ENCODE measurements at places on chromosomes 2 and 18.
A peak's percentile ranks its signal among the peaks of the same experiment; 100 is the strongest.

GRCh38 chr2:185221-185620 is 78.6 kb downstream of the SH3YL1 start:
- DNase-seq: no peak

DNA sequence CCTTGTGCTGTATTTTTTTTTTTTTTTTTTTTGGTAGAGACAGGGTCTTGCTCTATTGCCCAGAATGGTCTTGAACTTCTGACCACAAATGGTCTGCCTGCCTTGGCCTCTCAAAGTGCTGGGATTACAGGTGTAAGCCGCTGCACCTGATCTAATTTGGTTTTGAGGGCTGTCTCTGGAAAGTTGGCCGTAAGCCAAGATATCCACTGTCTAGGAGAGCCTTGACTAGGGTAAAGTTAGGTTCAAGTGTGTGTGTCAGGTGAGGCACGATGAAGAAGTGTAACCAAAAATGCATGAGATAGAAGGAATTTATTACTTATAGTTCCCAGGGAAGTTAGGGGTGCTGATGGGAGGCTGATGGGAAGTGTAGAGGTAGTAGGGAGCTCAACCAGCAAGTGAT is 46.7 kb downstream of the INO80C start:
- DNase-seq: no peak

GRCh38 chr2:119864318-119864717 is 104.6 kb downstream of the PTPN4 start:
- no peak for DNase-seq

- DNase-seq: no peak
Observed at GRCh38 chr18:65706646-65707045, 44.2 kb upstream of the CDH7 start.

- no peak for DNase-seq
Observed at GRCh38 chr2:29360016-29360784, 245.0 kb downstream of the CLIP4 start.

- no peak for DNase-seq
Observed at GRCh38 chr18:49100226-49100968, 149.6 kb upstream of the SMAD7 start.

DNA sequence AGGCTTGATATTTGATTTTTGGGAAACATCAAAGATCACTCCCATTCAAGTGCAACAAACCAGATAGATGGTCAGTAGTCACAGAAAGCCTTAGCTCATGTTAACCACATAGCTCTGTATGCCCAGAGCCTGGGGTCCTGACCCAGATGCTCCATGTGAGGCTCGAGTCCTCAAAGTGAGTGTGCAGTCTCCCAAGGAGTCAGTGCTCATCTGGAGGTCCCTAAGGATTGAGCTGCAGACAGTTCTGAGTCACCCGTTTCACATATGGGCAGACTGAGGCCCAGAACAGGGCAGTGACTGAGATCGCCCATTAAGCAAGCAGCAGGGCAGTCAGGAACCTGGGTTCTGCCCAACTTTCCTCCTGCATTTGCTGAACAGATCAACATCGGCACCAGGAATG is 9.2 kb downstream of the TMEM37 start:
- no peak for DNase-seq

- no peak for DNase-seq
Observed at GRCh38 chr18:78240627-78241252, 738.9 kb upstream of the SALL3 start.

- DNase-seq: no peak
Observed at GRCh38 chr2:182077448-182078142, 91.9 kb downstream of the PPP1R1C start.

- DNase-seq: no peak
Observed at GRCh38 chr2:180268006-180268405, 260.9 kb upstream of the CWC22 start.

DNA sequence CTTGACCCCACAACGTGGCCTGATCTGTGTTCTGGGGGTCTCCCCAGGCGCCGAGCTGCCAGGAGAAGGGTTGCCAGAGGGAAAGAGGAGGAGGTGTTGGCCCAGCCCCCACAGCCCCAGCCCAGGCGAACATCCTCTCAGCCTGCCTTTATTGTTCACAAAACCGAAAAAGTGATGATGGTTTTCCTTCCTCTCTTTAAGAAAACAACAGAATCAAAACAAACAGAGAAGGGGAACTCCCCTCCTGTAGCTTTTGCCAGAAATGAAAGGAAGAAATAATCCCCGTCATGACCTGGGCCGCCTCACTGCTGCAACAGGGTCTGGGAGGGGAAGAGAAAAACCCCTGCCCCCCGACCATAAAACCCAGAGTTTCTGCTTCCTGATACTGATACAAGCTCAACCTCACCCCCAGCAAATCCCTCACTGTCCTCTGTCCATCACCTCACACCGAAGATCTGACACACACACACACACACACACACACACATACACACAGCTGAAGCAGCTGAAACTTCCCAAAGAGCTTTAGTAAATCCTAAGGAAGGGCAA is 52.0 kb downstream of the ZFP36L2 start:
- peak; percentile 87 for DNase-seq

DNA sequence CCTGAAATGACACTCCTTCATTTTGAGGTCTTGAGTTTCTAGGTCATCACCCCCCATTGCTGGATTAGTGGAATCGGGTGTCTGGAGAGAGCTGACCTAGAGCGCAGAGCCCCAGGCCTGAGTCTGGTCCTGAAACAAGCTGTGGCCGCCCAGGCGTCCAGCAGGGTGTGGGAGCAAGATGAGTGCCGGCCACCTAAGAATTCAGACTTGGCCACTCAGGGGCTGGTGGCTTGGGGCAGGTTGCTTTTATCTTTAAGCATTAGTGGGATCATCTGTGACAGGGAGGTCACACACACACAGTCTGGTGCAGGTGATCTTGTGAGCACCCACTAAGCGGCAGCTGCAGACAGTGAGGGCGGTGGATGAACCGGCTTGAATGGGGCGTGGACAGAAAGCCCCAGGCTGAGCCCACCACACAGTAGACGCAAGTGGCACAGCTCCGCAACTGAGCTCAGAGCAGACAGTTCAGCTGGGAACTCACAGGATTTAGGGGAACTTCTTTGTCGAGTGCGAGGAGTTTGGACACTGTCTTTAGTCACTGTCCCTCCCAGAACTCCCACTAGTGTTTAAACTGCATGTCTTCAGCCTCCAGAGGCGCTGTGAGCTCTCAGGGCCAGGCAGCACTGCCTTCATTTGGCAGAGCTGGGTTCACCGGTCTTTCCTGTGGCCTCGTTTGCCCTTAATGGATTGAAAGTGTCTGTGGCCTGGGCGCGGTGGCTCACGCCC is 21.5 kb downstream of the ITGB1BP1 start:
- DNase-seq: no peak

- no peak for DNase-seq
Observed at GRCh38 chr2:1283020-1283801, 130.1 kb upstream of the TPO start.

DNA sequence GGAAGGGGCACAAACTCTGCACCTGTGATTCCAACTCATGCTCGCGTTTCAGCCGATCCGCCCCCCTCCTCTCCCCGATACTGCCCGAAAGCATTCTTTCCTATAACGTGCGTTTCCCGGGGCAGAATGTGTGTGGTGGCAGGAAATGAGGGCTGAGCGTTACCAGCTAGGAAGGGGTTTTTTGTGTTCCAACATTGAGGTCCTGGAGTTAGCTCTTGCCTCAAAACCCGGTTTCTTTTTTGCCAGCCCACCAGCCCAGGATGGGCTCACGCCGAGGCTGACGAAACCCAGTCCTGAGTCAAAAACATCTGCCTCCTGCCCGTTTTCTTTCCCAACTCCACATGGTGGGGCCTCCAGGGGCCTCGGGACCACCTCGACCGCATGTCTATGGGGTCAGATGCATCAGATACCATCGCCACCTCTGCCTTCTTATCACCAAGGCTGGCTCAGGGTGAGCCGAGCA is 113.7 kb upstream of the COPS8 start:
- no peak for DNase-seq

- DNase-seq: no peak
Observed at GRCh38 chr2:98357849-98358248, 11.6 kb downstream of the CNGA3 start.

DNA sequence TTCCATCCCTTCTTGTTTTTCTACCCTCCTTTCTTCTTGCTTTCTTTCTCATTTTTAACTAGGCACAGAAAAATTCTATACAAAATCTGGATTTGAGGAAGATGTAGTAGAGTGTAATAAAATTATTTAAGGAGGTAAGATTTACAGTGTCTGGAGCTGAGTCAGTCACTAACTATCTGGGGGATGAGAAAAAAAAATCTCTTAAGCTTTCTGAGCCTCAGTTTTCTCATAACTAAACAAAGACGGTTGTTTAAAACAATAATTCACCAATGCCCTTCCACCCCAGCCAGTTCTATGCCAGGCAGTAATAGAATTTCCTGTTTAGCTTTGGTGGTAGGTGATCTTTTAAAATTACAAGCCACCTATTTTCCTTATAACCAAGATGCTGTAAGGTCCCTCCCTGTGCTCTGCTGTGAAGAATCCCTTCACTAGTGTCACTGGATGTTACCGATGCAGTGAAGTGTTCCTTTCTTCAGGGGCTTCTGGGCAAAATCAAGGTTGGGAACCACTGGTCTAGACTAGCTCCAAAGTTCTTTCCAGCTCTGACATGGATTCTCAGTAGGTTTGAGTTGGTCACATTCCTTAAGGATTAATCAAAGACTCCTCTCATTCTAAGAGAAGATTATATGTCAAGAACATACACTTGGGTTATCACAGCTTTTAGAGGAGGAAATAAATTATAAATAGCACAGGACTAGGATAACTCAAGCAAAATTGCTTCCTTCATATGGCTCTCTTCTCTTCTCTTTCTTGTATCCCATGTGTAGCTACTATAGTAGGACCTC is 289.0 kb downstream of the CDH2 start:
- no peak for DNase-seq

DNA sequence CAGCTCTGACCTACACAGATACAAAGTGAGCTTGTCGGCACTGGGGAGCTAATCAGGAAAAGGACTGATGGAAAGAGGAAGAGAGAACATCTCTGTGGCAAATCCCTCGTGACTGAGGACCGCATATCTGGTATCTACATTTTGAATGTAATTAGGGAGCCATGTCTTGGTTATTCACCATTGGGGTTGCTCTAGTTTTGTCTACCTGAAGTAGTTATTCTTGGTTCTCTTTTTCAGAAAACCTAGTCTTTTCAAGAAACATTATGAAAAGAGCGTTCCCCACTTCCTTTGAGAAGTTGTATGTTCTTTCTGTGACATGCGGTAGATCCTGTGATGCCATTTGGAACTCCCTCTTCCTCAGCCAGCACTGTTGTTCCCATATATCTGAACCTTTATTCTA is 104.4 kb downstream of the DOCK10 start:
- DNase-seq: no peak

DNA sequence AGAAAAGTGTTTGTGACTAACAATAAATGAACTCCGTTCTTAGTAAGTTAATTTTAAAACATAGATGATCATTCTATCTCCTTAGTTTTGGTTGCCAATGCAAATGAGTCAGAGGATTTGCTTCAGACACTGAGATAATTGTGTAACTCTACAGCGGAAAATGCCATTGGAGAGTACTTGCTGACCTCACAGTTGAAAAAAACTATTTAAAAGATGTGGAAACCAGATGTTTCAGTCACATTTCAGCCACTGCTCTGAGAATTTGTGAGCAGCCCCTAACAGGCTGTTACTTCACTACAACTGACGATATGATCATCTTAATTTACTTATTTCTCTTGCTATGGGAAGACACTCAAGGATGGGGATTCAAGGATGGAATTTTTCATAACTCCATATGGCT is at the start of gene TNFAIP6:
TNFAIP6 (plus strand) TSS at position 234 of the 400 bp plus-strand sequence; CDS start at position 309, 75 bp downstream.
- DNase-seq: no peak

- DNase-seq: no peak
Observed at GRCh38 chr18:9366126-9366714, 31.6 kb downstream of the TWSG1 start.

DNA sequence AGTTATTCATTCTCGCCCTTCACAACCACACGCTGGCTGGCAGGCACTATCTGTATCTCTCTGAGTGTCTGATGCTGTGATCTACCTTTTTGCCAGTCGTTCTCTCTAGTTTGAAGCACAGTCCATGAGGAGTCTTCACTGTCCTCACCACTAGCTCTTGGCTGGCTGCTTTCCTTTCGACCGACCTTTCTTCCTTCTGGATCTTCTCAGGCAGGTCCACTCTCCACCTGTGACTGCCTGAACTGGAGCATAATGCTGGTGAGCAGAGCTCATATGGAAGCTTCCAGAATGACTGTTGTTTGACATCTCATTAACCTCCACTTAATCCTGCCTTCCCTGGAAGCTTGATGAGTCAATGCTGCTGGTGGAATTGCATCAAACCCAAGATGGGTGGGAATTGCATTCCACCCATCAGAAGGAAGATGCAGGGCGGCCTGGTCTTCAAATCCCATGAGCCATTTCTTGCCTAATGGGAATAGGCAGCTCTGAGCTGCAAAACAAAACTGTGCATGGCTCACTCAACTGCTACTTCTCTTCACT is 283.5 kb upstream of the HDAC4 start:
- DNase-seq: no peak

DNA sequence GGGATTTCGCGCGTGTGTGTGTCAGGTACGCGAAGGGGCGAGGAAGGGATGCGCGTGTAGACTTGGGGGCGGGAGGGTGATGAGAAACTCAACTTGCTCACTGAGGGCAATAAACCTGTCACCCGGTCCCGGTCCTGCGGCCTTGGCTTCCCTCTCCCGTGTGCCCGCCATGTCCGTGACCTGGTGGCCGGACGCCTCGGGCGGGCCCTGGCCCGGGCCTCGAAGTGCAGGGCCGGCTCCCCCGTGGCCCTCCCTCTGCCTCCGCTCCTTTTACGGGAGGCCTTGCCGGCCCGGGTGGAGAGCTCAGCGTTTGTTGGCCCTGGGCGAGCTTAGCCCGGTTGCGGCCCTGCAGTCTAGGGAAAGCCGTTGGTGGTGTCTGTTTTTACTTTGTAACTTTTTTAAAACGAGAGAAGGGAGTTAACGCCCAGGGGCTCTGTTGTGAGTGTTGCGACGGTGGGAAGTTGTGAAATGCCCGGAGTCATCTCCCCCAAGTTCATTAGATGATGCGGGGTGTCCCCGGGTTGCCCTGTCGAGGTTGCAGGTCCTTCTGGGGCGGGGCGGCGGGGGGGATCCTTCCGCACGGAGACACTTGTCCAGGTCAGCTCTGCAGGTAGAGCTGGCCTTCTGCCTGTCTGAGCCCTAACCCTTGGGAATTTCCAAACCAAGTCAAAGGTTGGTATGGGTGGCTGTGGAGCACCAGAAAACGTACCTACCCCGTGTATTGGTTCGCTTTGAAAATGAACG is 883 bp downstream of the SMCHD1 start:
- DNase-seq: peak; percentile 73

DNA sequence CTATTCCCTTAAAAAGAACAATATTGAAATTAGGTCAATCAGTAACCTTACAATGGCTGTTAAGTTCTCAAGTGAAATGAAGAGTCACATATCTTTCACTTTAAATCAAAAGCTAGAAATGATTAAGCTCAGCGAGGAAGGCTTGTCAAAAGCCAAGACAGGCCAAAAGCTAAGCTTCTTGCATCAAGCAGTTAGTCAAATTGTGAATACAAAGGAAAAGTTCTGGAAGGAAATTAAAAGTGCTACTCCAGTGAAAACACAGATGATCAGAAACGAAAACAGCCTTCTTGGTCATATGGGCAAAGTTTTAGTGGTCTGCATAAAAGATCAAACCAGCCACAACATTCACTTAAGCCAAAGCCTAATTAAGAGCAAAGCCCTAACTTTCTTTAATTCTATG is 402.6 kb upstream of the ZEB2 start:
- DNase-seq: no peak

- DNase-seq: no peak
Observed at GRCh38 chr2:32633040-32633439, 5.2 kb downstream of the TTC27 start.

GRCh38 chr2:23286031-23286757 is 98.8 kb upstream of the KLHL29 start:
- DNase-seq: no peak

Data from CD4-positive, alpha-beta T cell treated with Interferon alpha-2 for 1 hour (primary cell).